ENCODE measurements at places on chromosomes 2 and 18.

- no peak for DNase-seq
These were observed 681 bp downstream of the ACADL start for GRCh38 chr2:210224591-210224940.

- DNase-seq: no peak
These were observed 27.4 kb downstream of the SERTAD2 start for GRCh38 chr2:64626146-64626809.

- DNase-seq: no peak
These were observed 108.3 kb downstream of the MTCL1 start for GRCh38 chr18:8813611-8814010.

GRCh38 chr2:207950063-207950760 is 75.1 kb downstream of the PLEKHM3 start:
- no peak for DNase-seq

- no peak for DNase-seq
These were observed 99.2 kb downstream of the SESTD1 start for GRCh38 chr2:179165356-179166000.

- no peak for DNase-seq
These were observed 14.2 kb upstream of the TRAF3IP1 start for GRCh38 chr2:238305965-238306671.

DNA sequence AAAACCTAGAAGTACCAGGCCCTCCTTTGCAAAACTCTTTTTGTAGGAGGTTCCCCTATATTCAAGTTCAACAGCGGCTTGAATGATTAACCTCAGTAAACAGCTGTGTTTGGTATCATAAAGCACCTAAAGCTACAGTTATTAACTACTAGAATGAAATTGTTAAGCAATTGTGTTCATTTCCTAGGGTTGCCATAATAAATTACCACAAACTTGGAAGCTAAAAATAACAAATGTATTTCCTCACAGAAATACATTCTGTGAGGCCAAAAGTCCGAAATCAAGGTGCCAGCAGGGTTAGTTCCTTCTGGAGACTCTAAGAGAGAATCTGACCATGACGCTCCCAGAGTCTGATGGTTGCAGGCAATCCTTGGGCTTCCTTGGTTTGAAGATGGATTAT is 202.1 kb upstream of the ACVR2A start:
- no peak for DNase-seq

DNA sequence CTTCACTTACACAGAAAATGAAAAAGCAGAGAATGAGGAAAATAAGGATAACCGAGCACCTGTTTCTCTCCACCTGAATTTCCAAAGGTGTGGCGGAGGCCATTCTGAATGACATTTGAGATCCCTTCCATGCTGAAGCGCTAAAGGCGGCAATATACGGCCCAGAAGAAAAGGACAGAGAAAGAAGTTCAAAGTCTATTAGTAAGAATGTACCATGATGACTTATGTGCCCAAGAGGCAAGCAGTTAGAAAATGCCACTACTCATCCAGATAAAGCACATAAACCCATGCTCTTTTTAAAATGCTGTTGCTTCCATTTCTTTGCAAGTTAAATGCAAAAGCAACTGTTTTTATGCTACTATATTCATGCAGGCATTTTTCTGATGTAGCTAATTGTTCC is 37.2 kb downstream of the FEZ2 start:
- no peak for DNase-seq

- DNase-seq: no peak
These were observed 67.2 kb downstream of the LCLAT1 start for GRCh38 chr2:30514134-30514847.

DNA sequence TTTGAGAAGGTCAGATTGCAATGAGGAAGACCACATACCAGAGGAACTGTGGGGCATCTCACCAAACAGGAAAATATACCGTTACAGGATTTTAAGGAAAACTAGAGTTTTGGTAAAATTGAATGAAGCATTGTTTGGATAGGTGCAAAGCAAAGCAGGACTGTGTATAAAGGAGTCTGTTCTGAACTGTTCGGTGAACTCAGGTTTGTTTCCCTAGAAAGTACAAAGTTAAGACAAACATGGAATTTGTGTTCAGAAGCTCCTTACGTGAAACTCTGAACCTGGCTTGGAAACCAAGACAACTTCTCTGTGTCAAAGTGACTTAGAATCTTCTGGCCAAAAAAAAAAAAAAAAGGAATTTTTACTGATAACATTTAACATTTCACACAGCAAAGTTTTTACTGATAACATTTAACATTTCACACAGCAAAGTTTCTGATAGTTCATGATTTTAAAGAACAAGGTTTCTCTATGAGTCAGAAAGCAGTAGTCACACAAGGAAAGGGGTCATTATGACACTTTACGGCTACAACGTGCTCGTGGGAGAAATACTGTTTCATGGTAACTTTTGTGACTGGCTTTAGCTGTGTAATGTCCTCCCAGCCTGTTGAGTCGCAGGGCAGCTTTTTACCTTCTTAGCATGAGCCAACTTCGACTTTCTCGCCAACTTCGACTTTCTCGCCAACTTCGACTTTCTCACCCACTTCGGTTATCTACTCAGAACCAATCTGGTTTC is 21.2 kb upstream of the TET3 start:
- DNase-seq: no peak

GRCh38 chr18:79317703-79318102 is 78.0 kb upstream of the NFATC1 start:
- DNase-seq: no peak

GRCh38 chr2:205025580-205026240 is 480.4 kb downstream of the PARD3B start:
- no peak for DNase-seq

GRCh38 chr2:48235076-48235475 is 294.9 kb upstream of the STON1 start:
- no peak for DNase-seq

DNA sequence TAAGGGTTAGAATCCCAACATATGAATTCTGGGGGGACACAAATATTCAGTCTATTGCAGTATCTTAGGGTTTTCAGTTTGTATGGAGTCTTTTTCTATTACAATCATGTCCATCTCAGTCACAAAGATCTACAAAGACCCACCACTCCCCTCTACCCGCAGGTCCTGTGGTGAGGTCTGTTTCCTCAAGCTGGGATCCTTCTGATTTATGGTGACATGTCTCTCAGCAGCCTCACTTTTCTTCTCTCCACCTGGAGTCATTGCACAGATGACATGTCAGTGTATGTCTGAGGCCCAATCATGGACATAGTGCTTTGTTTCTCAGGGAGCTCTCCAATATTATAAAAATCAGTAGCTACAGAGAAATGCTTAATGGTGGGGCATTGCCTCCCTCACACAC is 113.4 kb upstream of the RAB27B start:
- no peak for DNase-seq

- DNase-seq: no peak
These were observed 492.5 kb downstream of the NR4A2 start for GRCh38 chr2:155839991-155840390.

- no peak for DNase-seq
These were observed 51.9 kb downstream of the EFEMP1 start for GRCh38 chr2:55871637-55872036.

Measured in AG09309 (cell line).